ENCODE measurements at places on chromosomes 16 and 17.

DNA sequence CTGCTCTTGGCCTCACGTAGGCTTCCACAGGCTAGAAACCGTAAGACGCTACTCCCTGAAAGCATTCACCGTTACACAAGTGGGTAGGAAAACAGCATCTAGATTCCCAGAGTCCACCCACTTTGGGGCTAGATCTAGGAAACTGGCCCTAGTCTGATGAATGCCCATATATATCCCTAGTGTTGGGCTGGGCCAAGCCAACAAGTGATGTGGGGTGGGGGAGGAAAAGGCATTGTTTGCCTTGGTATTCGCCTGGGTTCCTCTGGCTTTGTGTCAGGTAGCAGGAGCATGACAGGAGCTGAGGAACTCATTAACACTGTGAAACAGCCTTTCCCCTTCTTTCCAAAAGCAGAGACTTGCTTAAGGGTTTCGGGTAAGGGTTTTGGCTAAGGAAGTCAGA, 112.4 kb downstream of the SMG6 start:
- DNase-seq: no peak

DNA sequence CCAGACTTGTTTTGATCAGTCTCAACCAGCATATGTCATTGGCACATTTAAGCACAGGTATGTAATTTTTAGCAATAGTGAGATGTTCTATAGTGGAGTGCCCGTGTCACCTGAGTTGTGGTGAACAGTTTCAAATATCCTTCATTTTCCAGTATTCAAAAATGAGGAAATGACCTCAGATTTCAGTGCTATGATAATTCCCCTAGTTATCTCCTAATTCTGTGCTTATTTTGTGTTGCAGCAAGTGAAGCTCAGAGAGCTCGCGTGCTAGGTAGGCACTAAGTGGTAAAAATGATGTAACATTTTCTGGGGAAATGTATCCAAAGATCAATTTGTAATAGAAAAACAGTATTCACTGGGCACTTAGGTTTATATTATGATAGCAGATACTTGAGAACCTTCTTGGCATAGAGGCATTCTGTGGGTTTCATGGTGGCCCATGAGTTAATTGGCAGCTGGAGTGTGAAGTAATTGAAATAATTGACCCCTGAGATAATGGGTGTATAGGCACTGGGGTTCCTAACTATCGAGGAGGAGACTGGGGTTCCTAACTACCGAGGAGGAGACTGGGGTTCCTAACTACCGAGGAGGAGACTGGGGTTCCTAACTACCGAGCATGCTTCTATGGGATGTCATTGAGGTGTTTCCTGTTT, 159.1 kb downstream of the PRKCA start:
- DNase-seq: no peak

DNA sequence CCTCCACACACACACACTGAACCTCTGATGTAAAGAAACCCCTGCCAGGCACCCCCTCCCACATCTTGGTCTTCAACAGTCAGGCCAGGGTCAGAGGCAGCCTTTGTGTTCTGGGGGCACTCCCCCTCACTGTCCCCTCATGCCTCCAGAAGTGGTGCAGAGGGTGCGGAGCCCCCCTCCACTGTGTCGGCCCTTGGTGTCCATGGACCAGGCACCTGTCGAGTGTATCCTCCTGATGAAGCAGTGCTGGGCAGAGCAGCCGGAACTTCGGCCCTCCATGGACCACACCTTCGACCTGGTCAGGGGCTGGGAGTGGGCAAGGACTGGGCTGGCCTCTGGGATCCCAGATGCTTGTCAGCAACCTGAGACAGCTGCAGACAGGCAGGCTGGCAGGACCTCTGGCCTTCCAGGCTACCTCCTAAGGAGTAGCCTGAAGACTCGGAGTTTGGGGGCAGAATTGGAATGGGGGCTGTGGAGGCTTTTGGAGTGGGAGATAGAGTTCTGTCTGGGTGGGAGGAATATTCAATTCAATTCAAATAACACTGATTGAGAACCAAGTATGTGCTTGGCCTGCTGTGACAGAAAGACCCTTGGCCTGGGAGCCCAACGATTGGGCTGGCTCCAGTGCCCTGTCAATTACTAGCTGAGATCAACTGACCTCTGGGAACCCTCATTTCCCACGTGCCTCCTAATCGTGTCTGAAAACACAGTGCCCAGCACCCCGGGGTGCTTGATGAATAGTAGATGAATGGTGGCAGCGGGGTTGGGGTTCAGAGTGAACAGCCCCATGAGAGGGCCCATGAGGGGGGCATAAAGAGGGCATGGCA, 11.5 kb downstream of the GUCY2D start:
- no peak for DNase-seq

DNA sequence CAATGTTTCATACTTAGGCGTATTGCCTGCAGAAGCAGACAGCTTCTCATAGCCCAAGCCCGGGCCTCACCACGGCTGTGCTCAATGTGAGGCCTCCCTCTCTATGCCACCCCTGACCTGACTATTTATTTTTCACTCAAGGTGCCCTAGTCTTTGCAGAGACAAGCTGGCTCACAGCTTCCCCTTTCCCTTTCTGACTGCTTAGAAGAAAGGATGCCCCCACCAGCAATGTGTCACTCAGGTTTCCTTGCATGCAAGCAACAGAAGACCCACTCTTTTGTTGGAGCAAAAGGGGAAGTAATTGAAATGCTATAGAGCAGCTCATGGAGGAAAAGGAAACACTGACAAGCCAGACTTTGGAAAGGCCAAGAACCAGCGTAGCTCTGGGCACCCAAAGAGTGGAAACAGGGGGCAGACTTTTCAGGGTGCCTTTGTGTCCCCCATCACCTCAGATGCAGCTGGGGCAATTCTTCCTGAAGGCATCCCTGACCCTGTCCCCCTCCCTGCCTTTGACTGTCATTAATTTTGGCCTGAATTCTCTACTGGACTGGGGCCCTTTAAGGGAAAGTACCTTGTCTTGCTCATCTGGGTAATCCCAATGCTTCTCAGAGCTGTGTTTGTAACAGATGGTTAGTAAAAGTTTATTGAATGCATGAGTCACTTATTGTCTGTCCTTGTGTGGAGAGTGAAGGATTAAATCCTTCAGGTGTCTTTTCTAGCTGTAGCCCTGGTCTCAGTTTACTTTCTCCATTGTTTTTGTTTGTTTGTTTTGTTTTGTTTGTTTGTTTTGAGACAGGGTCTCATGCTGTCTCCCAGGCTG, 17.8 kb downstream of the RGS9 start:
- no peak for DNase-seq

DNA sequence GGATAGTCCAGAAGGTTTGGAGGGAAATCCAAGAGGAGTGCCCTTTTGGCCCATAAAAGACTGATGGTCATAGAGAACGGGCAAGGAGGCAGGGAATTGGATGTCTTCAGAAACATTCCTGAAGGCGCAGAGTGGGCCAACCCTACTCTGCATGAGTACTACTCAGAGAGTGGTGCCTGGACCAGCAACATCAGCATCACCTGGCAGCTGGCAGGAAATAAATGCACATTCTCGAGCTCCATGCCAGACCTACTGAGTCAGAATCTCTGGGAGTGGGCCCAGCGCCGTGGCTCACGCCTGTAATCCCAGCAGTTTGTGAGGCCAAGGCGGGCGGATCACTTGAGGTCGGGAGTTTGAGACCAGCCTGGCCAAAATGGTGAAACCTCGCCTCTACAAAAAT, 27.1 kb upstream of the SLC39A11 start:
- no peak for DNase-seq

GRCh38 chr16:72797621-72798020, 250.3 kb downstream of the ZFHX3 start:
- no peak for DNase-seq

DNA sequence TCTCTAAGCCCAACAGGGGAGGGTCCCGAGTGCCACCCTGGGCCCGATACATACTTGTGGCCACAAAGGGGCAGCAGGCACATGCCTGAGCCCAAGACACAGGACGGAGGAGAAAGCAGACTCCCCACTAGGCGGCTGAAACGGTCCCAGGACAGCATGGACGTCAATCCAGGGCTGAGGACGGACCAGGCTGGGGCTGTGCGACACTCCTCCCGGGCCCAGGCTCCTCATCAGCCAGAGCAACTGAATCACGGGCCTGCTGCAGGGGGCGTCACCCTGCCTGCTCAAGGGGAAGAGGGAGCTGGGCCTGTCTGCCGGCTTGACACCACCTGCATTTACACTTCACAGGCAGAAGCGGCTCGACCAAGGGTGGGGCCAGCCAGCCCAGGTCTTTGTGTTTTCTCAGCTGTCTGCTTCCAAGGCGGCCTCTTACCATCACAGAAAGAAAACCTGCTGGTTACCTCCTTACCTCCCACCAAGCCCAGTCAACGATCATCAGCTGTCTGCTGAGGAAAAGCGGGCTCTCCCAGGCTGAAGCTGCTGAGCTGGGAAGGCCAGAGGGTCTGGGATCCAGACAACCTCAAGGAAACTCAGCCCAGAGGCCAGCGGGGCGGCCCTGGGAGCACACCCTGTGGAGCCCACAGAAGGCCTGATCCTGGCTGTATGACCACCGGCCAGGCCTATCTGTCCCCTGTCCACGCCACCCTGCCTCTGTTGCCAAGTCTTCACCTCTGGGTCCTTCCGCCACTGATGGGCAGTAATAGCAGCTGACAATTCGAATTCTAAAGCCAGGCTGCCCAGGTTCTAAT, 26.4 kb downstream of the KIFC3 start:
- no peak for DNase-seq

- no peak for DNase-seq
These were observed 57.5 kb upstream of the ARHGAP44 start for GRCh38 chr17:12731839-12732238.

DNA sequence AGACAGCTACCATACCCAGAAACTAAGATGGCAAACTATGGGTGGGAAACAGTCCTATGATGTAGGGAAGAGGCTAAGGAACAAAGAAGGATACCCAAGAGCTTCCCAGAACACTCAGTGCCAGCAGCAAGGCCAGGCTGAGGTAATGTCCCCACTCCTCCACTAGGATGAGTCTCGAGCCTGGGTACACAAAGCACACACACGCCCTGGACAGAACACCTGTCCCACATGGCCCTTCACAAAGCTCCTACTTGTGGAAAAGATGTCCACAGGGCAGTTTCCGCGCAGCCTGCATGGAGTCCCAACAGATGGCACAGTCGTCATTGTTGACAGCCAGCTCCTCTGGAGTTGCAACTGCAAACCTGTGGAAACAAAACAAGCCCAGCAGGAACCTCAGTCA, 23.9 kb downstream of the AMFR start:
- no peak for DNase-seq

DNA sequence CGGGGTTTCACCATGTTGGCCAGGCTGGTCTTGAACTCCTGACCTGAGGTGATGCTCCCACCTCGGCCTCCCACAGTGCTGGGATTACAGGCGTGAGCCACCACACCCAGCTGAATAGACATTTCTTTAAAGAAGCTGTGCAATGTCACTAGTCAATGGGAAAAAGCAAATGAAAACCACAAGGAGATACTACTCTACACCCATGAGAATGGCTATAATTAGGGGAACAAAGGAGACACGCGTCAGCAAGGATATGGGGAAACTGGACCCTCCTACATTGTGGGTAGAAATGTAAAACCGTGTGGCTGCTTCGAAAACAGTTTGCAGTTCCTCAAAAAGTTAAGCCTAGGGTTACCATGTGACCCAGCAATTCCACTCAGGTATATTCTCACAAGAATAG, 103.4 kb downstream of the VPS53 start:
- DNase-seq: no peak

DNA sequence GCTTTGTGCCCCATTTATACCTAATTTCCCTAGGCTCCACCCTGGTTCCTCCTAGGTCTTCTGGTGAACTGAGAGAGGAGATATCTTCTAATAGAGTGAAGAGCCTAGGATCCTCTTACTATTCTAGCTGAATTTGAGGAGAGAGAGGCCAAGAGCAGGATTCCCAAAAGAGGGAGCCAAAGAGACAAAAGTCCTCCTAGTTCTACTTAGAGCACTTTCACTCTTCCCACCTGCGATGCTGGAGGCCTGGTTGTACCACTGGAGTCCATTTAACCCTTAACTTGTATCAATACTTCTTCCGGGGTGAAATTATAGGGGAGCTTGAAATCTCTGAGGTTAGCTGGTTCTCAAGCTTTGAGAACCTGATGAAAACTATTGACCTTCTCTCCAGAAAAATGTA, 3.4 kb upstream of the SSH2 start:
- no peak for DNase-seq

DNA sequence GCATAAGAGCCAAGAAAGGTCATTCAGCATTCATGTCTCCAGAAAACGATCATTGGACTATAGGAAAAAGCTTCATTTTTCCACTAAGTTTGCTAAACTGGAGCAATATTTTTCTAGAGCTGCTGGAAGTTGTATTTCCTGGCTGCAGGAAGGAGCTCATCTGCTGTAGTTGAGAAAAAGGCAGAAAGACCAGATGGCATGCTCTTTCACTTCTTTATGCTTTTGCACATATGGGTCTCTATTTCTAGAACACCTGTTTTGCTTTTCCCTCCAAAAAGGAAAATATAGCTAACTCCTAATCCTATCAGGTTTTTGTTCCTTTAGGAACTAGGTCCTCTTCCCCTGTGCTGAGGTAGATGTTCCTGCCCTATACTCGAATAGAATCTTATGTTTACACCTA, 61.9 kb upstream of the HLF start:
- no peak for DNase-seq

DNA sequence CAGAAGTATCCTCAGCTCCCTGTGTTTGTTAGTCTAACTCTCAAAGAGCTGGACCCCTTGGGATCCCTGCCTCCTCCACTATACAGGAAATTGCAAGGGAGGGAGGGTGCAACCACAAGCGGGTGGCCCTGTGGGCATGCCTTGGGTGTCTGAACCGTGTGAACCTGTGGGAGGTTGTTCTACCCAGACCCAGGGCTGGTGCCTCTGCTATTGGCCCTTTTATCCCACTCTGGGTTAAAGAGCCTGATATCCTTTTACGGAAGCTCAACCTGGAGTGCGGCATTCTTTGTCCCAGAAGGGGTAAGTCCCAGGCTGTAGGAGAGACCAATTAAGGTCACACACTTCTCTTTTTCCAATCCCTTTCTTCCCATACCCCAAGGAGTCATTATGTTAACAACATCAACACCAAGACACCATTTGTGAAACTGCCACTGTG, 53.4 kb downstream of the ARSG start:
- DNase-seq: no peak

DNA sequence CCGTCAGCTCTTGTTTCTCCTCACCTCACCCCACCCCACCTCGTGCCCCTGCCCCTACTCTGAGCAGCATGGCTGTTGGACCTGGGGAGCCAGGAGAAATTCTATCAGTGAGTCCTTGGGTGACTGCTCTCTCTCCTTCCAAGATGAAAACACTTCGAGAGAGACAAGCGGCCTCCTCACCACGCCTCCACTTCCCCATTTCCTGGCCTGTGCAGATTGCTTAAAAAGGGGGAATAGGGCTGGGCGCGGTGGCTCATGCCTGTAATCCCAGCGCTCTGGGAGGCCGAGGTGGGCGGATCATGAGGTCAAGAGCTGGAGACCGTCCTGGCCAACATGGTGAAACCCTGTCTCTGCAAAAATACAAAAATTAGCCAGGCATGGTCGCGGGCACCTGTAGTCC, 9.5 kb downstream of the DLX4 start:
- no peak for DNase-seq
